ENCODE measurements at places on chromosomes 4 and X. TPM values are rescaled to one million over a fixed set of nuclear protein-coding genes. Genes with fewer than 3 reads are reported as not detected.
A peak's percentile ranks its signal among the peaks of the same experiment; 100 is the strongest.

GRCh38 chr4:173370130-173370476 is 651 bp upstream of the SAP30 start:
- peak overlapping the region; percentile 99 for H3K27ac ChIP-seq
- no peaks in the 10 kb centered on the region for H3K36me3 ChIP-seq
- peak overlapping the region; percentile 69 for H3K4me3 ChIP-seq
- H3K4me1 ChIP-seq = no peaks in the 10 kb centered on the region
- DNase-seq = no peak
- no peaks in the 10 kb centered on the region for H3K27me3 ChIP-seq

GRCh38 chr4:187271848-187272247 is 548.2 kb upstream of the FAT1 start:
- H3K27me3 ChIP-seq = no peaks in the 10 kb centered on the region
- H3K27ac ChIP-seq = no peak overlapping the region
- no peak for DNase-seq
- H3K4me3 ChIP-seq = no peak overlapping the region
- no peaks in the 10 kb centered on the region for H3K36me3 ChIP-seq

GRCh38 chr4:21921526-21922180 is 26.9 kb downstream of the KCNIP4 start:
- no peak overlapping the region for H3K27ac ChIP-seq
- DNase-seq = no peak
- H3K27me3 ChIP-seq = no peaks in the 10 kb centered on the region
- H3K4me1 ChIP-seq = no peaks in the 10 kb centered on the region
- no peak overlapping the region for H3K4me3 ChIP-seq
- no peaks in the 10 kb centered on the region for H3K36me3 ChIP-seq

AMOT gene
- total RNA-seq = 11.8 TPM

GPR143 gene
- 1.3 TPM for total RNA-seq

FGA gene
- 56.1 TPM for total RNA-seq
